ENCODE measurements at places on chromosomes 7 and 10.

DNA sequence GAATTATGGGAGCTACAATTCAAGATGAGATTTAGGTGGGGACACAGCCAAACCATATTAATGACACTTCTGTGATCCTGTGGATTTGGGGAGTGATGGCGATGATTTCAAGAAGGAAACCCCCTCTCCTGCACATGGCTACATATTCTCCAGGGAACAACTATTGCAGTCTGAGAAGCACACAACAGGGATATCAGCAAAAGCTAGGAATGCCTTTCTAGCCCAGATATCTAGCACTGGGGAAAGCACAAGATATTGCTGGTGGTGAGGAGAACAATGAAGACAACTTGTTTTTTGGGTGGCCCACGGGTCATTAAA lies 24.3 kb downstream of the EPDR1 start:
- no peak for DNase-seq

DNA sequence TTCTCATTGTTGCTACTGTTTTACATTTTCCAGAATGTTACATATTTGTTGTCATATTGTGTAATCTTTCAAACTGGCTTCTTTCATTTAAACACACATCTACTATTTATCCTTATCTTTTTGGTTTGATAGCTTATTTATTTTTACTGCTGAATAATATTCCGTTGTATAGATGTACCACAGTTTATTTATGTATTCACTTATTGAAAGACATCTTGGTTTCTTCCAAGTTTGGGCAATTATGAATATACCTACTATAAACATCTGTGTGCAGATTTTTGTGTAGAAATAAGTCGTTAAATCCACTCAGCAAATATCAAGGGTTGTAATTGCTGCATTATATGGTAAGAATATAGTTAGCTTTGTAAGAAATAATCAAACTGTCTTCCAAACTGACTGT lies 669.2 kb downstream of the TNS3 start:
- no peak for DNase-seq

GRCh38 chr7:155879592-155879991 lies 67.3 kb upstream of the SHH start:
- no peak for DNase-seq

DNA sequence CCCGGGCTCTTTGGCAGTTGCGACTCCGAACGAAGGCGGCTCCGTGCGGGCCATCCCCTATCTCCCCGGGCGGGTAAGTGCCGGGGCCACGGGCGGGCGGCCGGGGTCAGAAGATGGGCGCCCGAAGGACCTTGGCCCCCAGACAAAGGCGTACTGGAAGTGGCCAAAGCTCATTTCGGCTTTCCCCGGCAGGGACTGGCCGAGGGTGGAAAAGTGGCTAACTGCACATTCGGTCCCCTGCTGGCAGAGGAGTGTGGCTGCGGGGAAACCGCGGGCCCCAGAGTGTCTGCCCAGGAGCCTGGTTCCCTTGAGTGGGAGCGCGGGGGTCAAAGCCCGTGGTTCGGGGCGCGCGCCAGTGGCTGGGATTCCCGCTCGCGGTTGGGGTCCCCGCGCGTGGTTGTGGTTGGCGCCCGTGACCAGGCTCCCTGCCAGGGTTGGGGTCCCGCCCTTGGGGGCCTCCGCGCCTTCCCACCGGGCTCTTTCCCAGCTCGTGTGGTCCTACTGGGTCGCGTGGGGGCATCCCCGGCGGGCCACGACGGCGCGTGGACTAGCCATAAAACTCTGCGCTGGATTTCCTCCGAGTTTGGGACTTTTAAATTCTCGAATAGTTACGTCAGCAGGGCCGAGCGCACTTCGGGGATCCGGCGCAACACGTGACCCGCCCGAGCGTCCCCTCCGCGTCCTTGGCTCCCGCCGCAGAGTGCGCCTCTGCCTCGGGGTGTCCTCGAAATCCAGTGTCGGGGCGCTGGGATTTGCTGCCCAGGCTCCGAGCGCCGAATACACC lies 124.4 kb downstream of the TACC2 start:
- no peak for DNase-seq

DNA sequence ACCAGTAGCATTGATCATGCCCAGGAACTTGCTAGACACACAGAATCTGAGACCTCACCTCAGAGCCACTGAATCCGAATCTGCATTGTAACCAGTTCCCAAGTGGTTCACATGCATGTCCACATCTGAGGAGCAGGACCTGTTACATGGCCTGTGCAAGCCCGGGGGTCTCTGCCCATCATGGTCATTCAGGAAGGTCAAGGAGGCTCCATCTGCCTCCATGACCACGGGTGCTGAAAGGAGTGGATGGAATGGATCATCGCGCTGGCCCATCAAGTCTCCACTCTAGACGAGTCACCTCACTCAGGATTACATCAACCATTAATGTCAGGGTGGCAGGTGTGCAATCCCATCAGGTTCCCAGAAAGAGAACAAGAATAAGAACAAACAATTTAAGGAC lies 85.8 kb upstream of the ADAM12 start:
- no peak for DNase-seq

GRCh38 chr10:69179089-69179742 lies 818 bp upstream of the SUPV3L1 start:
- peak; percentile 34 for DNase-seq

DNA sequence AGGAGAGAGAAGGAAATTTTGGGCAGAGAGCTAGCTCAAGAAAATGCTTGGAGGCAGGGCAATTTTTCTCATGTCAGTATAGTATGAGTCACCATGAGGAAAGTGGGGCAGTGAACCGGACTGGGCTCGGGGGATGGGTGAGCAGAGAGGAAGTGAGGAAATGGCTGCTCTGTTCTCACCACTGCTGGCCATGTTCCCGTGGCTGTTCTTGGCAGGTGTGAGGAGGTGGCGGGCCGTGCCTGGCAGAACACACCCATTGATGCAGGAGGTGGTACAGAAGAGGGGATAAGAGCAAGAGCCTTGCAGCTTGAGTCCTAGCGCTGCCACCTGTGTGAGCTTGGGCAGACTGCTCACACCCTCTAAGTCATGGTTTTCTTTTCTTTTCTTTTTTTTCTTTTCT lies 304.4 kb upstream of the LYZL1 start:
- DNase-seq, result no peak

GRCh38 chr7:30168835-30169573 lies 34.2 kb downstream of the MTURN start:
- DNase-seq, result no peak

DNA sequence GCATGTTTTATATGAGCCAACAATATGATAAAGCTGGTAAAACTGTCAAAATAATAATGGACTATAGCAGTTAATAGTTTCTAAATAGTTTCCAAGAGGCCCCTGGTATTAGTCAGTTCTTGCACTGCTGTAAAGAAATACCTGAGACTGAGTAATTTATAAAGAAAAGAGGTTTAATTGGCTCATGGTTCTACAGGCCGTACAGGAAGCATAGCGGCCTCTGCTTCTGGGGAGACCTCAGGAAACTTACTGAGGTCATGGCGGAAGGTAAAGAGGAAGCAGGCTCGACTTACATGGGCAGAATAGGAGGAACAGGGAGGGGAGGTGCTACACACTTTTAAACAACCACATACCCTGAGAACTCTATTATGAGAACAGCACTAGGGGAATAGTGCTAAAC lies 104.6 kb downstream of the PPP1R9A start:
- DNase-seq, result no peak

GRCh38 chr7:155813125-155813524 lies 862 bp upstream of the SHH start:
- no peak for DNase-seq

DNA sequence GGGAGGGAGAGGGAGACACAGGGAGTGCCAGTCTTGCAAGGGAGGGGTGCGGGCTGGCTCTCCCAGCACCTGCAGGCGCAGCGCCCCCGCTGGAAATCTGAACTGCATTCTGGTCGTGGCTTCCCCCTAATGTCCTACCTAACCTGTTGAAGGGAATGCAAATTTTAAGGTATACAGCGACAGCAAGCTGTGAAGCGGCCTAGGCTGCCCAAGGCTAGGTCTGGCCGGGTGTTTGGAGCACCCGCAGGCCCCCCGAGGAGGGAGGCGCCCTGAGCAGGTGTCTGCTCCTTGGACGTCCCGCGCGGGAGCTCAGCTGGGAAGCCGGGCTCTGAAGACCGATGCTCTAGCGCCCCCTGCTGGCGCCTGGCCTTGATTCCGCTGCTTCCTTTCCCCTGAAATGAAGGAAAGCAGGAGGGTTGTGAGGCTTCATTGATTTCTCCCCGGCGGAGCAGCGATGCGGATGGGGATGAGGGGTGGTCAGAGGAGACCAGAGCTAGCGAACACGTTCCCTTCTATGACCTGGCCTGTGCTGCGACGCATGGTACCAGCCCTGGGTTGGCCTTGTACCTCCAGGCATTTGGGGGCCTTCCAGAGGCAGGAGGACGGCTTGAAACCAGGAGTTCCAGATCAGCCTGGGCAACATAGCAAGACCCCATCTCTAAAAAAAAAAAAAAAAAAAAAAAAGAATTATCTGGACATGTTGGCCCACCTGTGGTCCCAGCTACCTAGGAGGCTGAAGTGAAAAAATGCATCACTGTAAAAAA lies 601.3 kb downstream of the GALNT17 start:
- peak; percentile 69 for DNase-seq

DNA sequence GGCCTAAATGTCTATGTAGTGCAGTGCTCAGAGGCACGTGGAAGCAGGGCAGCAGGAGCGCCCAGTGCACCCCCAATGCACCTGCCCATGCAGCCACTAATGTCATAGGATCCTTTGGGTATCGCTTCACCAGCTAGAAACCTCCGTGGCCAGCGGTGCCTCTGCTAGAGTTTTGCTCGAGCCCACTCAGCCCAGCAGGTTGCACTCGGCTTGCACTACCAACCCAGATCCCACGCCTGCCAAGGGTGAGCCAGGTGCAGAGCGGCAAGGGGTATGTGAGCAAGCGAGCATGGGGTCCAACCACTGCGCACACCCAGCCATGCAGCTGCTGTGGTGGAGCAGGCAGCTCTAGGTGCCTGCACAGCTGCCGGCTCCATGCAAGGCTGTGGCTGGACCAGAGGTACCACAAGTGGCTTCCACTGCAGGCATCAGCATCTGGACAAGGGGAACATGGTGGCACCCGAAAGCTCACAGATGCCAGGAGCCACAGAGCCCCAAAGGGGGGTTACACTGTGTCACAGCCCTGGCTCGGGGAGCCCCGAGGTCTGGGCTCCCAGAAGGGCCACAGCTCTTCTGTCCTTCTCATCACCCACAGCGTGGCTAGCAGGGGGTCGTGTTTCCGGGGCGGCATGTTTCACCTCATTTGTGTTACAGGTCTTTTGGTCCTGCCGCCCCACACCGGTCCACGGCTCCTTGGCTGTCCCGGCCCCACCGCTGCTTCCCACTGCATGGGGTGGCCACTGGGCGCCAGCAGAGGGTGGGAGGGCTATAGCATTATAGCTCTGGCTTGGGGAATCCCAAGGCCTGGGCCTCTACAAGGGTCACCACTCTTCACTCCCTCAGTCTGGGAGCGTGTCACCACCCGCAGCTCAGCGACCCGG lies 2.3 kb upstream of the NCAPG2 start:
- DNase-seq, result no peak

GRCh38 chr7:148290538-148290937 lies 300.0 kb upstream of the C7orf33 start:
- no peak for DNase-seq

DNA sequence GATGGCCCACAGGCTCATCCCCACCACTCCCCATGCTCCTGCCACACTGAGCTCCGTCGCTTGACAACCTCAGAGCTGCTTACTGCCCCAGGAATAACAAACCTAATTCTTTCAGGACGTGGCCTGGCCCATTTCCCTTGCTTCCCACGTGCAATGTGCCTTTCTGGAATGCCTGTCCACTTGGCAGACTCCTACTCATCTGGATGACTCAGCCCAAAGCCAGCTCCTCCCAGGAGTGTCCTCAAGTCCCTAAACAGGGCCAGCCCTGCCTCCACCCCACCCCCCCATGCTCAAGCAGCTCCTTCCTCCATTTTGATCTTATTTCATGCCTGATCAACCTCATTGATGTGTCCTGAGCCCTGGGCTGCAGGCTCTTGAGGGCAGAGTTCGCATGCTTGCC lies 164.9 kb upstream of the RNF32 start:
- no peak for DNase-seq

GRCh38 chr10:70491614-70492013 lies 13.0 kb downstream of the PALD1 start:
- no peak for DNase-seq

GRCh38 chr7:135320268-135320667 lies 86.6 kb downstream of the STRA8 start:
- no peak for DNase-seq

DNA sequence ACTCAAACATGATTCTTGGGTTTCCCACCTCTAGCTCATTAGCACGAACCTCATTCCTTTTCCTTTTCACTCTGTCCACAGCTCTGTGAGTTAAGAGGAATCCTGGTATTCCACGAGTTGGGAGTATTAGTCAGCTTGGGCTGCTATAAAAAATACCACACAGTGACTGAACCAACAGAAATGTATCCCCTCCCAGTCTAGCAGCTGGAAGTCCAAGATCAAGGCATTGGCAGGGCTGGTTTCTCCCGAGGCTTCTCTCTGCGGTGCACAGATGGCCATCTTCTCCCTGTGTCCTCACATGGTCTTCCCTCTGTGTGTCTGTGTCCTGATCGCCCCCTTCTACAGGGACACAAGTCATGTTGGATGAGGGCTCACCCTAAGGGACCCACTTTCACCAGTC lies 261.6 kb downstream of the TNS3 start:
- no peak for DNase-seq

- no peak for DNase-seq
These were observed 326.3 kb upstream of the DGKB start for GRCh38 chr7:15228831-15229230.

DNA sequence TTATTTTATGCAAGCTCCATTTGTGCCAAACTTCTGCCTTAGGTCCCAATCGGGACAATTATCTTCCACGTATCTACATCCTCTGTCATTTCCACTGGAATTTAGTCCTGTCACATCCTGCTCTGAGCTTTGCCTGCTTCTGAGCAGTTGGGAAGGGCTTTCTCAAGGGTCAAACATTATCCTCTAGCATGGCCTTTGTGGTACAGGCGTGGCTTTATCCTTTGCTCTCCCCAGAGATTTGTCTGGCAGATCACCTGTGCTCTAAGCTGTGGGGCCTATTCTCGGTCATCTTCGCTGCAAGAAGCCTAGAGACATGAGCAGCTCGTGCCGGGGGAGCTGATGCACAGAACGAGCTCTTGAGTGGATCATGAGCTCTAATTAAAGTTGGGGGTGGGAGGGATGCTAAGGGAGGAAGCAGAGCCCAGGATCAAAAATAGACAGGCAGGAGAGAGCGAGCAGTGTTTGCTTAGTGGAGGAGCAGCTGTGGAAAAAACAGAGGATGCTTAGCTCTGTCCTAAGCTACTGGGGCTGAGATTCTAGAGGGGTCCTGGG lies 19.8 kb upstream of the TMEM273 start:
- DNase-seq, result no peak

DNA sequence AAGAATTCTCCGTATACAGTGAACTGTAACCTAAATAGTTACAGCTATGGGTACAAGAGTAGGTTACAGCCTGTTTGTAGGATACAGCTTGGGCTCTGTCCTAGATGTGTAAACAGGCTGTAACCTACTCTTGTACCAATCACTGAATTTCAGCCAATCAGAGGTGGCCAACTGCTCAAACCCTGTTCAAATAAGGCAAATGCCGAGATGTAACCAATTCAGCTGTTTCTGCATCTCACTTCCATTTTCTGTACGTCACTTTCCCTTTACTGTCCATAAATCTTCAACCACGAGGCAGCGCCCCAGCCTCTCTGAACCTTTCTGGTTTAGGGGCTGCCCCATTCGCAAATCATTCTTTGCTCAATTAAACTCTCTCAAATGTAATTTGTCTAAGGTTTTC lies 8.3 kb upstream of the MMP21 start:
- DNase-seq, result no peak

- DNase-seq, result no peak
These were observed 236.2 kb downstream of the PCLO start for GRCh38 chr7:82926477-82926876.

Measured in activated CD4-positive, CD25-positive, alpha-beta regulatory T cell treated with anti-CD3 and anti-CD28 coated beads, Interleukin-2, amount 50 U/mL, for 72 hours (primary cell).